ENCODE measurements at places on chromosomes 1 and 21.

DNA sequence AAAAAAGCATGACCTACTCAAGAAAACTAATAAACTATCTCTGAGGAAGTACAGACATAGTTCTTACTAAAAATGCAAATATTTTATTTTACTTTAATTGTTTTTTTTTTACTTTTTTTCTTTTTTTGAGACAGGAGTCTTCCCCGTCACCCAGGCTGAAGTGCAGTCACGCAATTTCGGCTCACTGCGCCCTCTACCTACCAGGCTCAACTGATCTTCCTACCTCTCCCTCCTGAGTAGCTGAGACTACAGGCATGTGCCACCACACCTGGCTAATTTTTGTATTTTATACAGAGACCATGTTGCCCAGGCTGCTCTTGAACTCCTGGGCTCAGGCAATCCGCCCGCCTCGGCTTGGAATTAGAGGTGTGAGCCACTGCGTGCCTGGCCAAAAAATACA is 1263.1 kb downstream of the KCNT2 start:
- DNase-seq = peak; percentile 64

DNA sequence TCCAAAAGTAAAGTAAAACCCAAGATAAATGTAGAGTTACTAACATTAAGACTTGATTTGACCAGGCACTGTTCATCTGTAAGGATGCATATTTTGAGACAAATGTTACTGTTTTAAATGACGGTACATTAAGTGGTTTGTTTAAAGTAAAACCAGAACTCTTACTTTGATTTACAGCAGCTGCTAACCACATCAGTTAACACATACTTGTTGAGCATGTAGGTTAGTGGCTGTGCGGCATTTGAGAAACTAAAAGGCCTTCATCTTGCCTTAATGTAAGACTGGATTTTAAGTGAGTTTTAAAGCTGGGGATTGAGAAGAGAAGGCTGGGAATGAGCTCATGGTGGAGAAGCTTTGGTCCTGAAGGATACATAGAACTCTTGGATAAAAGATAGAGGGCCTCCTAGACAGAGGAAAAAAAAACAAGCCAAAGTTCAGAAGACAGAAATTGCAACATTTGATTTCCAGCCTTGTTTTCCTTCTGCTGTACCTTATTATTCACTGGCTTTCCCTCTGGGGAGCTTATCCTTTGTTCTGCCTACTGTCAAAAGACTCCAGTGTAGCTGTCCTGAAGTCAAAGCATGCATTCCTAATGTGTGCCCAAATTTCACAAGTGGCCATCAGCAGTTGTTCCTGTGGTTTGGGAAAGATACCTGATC is 66.6 kb downstream of the MTR start:
- no peak for DNase-seq

DNA sequence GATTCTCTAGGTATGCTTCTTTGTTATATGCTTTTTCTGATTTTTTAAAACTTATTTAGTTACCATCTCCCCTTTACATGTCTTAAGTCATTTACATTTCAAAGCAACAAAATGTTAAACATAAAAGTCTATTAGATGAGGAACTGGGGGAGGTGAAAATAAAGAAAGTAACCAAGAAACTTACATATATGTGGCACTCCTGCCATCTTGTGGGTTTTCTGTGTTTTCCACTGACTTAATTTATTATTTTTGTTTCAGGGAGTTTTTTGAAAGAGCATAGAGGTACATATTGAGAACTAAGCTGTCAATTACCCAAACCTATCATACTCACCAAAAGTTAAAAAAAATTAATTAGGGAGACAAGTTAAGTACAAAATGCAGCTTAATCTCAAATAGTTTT is 1531.1 kb downstream of the MRPL39 start:
- no peak for DNase-seq

- no peak for DNase-seq
Measured at GRCh38 chr21:38777531-38777930, 28.2 kb upstream of the ETS2 start.

GRCh38 chr1:161139766-161140165 is 7.3 kb upstream of the DEDD start:
- peak; percentile 30 for DNase-seq

DNA sequence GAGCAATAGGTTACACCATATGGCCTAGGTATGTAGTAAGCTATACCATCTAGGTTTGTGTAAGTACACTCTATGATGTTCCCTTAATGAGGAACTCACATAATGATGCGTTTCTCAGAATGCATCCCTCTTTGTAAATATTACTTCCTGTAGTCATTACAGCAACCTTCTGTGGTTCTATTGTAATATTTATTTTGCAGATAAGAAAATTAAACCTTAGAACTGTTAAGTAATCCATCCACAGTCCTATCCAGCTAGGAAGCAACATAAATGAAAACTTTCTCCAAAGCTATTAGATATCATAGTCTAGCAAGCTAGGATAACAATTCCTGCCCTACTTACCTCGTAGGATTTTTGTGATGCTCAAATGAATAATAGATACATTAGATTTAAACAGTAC is 88.7 kb downstream of the WLS start:
- no peak for DNase-seq

- peak; percentile 65 for DNase-seq
Measured at GRCh38 chr1:20485527-20486456, at the start of gene CAMK2N1. Gene CAMK2N1 (minus strand): TSS chr1:20486210. CDS start chr1:20485379, 831 bp downstream.

- peak; percentile 77 for DNase-seq
Measured at GRCh38 chr1:55378582-55378981, 163.4 kb upstream of the USP24 start.
